ENCODE measurements at places on chromosomes 4 and X.

GRCh38 chr4:127505203-127505602 lies 127.6 kb upstream of the INTU start:
- H3K36me3 ChIP-seq, result no peaks in the 10 kb centered on the region
- DNase-seq, result no peak

- H3K4me1 ChIP-seq, result peaks cover 1% of the 10 kb centered on the region
- H3K4me3 ChIP-seq, result no peak overlapping the region
- H3K27me3 ChIP-seq, result peaks cover 22% of the 10 kb centered on the region
- H3K36me3 ChIP-seq, result no peaks in the 10 kb centered on the region
These were observed 11.6 kb downstream of the PLAC1 start for GRCh38 chrX:134646691-134647090.

GRCh38 chrX:109635146-109635545 lies 10.2 kb upstream of the KCNE5 start:
- peaks cover 18% of the 10 kb centered on the region for H3K4me1 ChIP-seq
- H3K36me3 ChIP-seq, result peaks cover 20% of the 10 kb centered on the region
- no peak overlapping the region for H3K27ac ChIP-seq
- DNase-seq, result no peak
- H3K27me3 ChIP-seq, result no peaks in the 10 kb centered on the region

- peaks cover 30% of the 10 kb centered on the region for H3K36me3 ChIP-seq
- no peak overlapping the region for H3K27ac ChIP-seq
- no peak for DNase-seq
- no peak overlapping the region for H3K4me3 ChIP-seq
These were observed 8.5 kb downstream of the ANXA5 start for GRCh38 chr4:121688261-121688660.

GRCh38 chr4:98245226-98245625 lies 16.0 kb upstream of the RAP1GDS1 start:
- DNase-seq, result no peak
- H3K27ac ChIP-seq, result no peak overlapping the region
- peaks cover 12% of the 10 kb centered on the region for H3K4me1 ChIP-seq
- H3K36me3 ChIP-seq, result peaks cover 3% of the 10 kb centered on the region
- H3K27me3 ChIP-seq, result peaks cover 24% of the 10 kb centered on the region

- DNase-seq, result no peak
- peaks cover 24% of the 10 kb centered on the region for H3K36me3 ChIP-seq
- H3K27me3 ChIP-seq, result no peaks in the 10 kb centered on the region
- H3K27ac ChIP-seq, result no peak overlapping the region
These were observed 79.2 kb downstream of the USP9X start for GRCh38 chrX:41164449-41164848.
